ENCODE measurements at places on chromosomes 2 and 18.

DNA sequence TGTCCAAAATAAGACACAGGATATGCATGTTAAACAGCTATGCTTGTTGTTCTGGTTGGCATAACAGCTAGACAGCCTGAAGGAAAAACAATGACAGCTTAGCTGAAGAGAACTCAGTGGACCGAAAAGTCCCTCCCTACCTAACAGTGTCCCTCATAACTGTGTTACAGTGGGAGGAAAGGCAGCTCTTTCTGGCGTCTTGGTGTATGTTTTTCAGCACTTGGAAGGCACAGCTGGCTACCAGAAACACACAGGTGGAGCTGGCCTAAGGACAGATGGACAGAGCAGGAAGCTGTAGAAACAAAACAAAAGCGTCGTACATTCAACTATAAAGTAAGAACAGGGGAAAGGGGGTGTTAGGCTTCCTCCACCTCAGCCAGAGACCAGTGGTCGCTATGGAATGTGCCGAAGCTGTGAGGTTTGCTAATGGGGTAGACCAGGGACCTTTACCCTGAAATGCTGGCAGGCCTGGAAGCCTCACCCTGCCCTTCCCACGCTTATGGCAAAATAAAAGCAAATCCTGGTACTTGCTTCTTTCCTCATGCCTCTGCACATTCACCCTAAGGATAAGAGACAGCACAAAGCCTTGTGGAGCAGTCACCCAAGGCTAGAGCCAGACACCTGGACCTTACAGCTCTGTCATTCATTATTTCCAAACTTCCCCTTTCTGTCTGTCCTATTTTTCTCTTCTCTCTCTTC lies 103.5 kb upstream of the TRIB2 start:
- H3K27ac ChIP-seq = no peak overlapping the region
- no peaks in the 10 kb centered on the region for H3K36me3 ChIP-seq
- no peaks in the 10 kb centered on the region for H3K27me3 ChIP-seq
- DNase-seq = no peak
- no peak overlapping the region for H3K4me3 ChIP-seq
- H3K4me1 ChIP-seq = no peaks in the 10 kb centered on the region

- no peaks in the 10 kb centered on the region for H3K36me3 ChIP-seq
- DNase-seq = no peak
- no peak overlapping the region for H3K27ac ChIP-seq
- H3K4me3 ChIP-seq = no peak overlapping the region
Measured at GRCh38 chr18:61651145-61651879, 241.5 kb downstream of the RNF152 start.

GRCh38 chr18:36108601-36109000 lies 20.5 kb downstream of the SLC39A6 start:
- no peak overlapping the region for H3K27ac ChIP-seq
- no peaks in the 10 kb centered on the region for H3K4me1 ChIP-seq
- no peaks in the 10 kb centered on the region for H3K27me3 ChIP-seq
- no peak overlapping the region for H3K4me3 ChIP-seq
- DNase-seq = no peak
- peaks cover 47% of the 10 kb centered on the region for H3K36me3 ChIP-seq

GRCh38 chr2:40548521-40548920 lies 96.6 kb upstream of the SLC8A1 start:
- H3K27ac ChIP-seq = no peak overlapping the region
- H3K27me3 ChIP-seq = no peaks in the 10 kb centered on the region
- H3K4me1 ChIP-seq = no peaks in the 10 kb centered on the region
- no peak overlapping the region for H3K4me3 ChIP-seq
- no peak for DNase-seq

DNA sequence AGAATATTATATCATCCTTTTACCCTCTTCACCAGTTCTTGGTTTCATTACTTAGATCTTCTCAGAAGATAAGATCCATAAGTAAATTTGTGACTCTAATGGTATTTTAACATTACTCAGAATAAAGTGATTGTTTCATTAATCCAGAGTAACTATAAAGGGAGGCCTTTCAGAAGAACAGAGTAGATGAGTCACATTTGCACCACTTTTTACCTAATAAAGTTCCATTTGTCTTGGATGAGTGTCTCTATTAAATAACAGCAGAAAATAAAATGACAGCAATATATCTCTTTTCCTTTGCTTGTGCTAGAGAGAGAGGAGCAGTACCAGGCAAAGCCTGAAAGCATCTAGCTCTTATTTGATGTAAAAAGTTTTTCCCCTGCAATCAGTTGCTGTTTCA lies 926.5 kb upstream of the CNTNAP5 start:
- no peak overlapping the region for H3K27ac ChIP-seq
- no peak overlapping the region for H3K4me3 ChIP-seq
- DNase-seq = no peak
- no peaks in the 10 kb centered on the region for H3K27me3 ChIP-seq
- no peaks in the 10 kb centered on the region for H3K4me1 ChIP-seq

- no peak overlapping the region for H3K4me3 ChIP-seq
- DNase-seq = no peak
- no peaks in the 10 kb centered on the region for H3K36me3 ChIP-seq
- H3K27ac ChIP-seq = no peak overlapping the region
- no peaks in the 10 kb centered on the region for H3K27me3 ChIP-seq
- H3K4me1 ChIP-seq = no peaks in the 10 kb centered on the region
Measured at GRCh38 chr18:64490207-64490606, 341.3 kb upstream of the LINC00305 start.

DNA sequence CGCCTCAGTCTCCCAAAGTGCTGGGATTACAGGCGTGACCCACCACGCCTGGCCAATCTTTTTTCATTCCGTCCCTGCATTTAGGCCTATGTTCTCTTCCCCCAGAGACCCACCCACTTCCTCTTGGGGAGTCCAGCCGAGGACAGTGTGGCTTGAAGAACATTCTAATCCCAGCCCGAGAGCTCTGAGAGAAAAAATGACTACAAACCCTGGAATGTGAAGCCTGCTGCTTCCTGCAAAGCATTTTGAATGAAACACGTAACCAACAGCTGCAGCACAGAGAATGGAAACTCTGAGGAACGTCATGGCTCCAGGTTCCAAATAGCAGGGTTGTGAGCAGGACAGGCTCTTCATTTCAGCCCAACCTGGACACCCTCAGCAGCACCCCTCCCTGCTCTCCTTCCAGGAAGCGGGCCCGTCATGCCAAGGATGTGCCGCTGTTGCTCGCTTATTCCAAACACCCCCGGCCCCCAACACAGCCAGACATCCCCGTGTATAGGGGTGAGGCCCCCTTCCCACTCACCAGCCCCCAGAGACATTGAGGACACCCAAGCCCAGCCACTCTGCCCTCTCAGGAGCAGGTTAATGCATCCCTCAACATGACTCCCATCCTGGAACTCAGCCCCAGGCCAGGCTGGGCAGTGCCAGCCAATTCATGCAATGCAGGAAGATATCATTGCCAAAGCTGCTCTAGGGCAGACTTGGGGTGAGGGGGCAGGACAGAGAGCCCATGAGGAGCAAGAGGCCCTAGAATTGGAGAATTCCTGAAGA lies 139.8 kb downstream of the ZFP36L2 start:
- H3K4me1 ChIP-seq = peaks cover 63% of the 10 kb centered on the region
- no peak overlapping the region for H3K4me3 ChIP-seq
- no peaks in the 10 kb centered on the region for H3K27me3 ChIP-seq

DNA sequence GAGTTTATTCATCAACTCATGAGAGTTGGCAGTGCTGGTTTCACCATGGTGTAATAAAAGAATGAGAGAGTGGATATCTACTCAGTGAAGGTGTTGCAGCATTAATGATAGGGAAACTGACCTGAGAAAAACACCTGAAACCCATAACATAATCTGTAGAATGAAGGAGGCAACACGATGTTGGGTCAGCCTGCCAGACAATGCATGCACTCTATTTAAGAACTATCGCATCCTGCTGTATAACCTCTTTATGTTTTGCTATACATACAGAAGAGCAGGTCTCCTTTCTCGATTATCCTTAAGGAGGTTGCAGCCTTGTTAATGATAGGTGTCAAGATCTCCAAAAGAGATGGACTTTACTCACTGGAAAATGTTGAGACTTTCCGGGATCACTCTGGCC lies 65.9 kb downstream of the IKZF2 start:
- H3K4me1 ChIP-seq = peaks cover 22% of the 10 kb centered on the region
- H3K27ac ChIP-seq = no peak overlapping the region
- no peaks in the 10 kb centered on the region for H3K27me3 ChIP-seq
- H3K36me3 ChIP-seq = no peaks in the 10 kb centered on the region
- no peak for DNase-seq
